ENCODE measurements at places on chromosomes 7 and 10. TPM values are rescaled to one million over a fixed set of nuclear protein-coding genes. Genes with fewer than 3 reads are reported as not detected.

GRCh38 chr10:94232711-94233383, 129.9 kb downstream of the NOC3L start:
- DNase-seq: no peak

GRCh38 chr10:126632705-126633104, 37.8 kb downstream of the C10orf90 start:
- no peak for DNase-seq

DNA sequence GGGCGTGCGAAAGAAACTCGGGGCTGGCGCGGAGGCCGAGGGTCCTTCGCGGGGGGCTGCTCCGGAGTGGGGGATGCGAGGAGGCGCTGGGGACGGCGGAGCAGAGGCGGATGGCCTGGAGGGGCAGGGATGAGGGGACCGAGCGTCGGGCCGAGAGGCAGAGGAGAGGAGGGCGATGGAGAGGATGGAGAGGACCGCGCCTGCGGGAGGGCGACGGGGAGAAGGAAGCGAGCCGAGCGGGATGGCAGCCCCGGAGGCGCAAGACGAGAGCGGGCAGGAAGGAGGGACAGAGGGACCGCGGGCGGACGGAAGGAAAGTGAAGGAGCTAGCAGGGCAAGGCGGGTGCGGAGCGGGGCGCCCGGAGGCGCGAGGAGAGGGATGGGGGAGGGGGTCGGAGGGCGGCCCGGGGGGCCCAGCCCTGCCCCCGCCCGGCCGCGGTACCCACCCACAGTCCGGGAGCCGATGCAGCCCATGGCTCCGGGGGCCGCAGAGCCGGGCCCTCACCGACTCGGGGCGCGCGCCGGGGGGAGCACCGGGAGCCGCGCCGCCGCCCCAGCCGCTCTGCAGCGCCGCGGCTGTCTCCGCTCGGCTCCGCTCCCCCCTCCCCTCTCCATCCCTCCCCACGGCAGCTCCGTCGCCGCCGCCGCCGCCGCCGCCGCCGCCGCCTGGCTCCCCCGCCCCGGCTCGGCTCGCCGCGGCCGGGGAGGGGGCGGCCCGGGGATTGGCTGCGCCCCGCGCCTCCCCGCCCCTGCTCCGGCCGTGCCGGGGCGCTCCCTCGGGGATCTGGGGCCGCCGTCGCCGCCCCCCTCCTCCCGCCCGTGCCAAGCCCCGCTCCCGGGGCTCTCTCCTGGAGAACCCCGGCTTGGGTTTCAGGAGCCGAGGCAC, at the start of gene FAM131B:
FAM131B (minus strand) TSS at position 583 of the 885 bp plus-strand sequence; CDS start at position 473, 110 bp downstream.
- DNase-seq: no peak

- no peak for DNase-seq
Observed at GRCh38 chr7:84820481-84820880, 366.4 kb downstream of the SEMA3D start.

DNA sequence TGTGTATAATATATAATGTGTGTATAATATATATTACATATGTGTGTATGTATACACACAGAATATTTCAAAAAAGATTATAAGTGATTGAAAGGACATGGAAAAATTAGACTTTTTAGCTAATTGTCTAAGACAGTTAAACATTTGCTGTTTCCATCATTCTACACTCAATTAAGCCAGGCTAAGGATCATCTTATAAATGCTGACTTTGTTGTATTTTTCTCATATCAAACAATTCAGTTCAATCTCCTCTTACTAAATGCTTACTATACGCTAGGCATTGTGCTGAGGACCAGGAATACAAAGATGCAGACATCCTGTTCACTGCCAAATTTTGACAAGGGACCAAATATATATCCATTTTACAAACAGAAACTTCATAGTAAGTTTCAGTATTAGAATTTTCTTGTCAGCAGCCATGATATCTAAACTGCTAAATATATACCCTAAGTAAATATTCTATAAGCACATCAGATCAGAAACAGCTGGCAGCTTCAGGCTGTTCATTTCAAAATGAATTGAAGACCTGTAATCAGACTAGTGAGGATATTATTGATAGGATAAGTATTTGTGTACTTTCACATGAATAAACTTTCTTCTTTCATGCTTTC, 10.3 kb upstream of the LRRN3 start:
- DNase-seq: no peak

DNA sequence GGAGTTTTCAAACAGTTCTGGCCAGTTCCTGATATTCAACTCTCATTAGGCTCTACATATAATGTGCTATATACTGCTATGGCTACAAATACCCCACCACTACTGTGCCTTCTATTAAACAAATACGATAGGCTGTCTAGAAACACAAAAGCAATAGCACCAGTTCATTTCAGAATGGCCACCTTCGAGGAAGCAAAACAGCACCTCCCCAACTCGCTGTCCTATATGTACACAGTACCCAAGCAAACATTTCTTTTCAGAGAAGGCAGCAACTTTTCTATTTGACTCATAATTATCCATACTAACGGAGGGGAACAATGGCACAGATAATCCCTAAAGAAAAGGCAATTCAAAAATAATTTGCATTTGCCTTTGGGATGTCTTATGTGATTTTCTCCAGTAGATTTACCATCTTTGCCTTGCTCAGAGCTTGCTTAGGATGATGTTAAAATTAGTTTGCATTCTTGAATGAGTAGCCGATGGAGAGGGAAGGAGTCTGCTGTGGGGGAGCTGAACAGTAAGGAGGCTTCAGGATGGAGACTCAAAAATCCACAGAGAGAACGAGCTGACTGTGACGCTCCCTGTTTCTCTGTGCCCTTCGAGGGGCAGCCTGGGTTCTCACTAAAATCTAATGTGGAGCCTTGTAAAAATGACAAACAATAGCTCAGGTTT, 218.7 kb downstream of the FANK1 start:
- DNase-seq: no peak

GRCh38 chr10:86349474-86349873, 17.1 kb downstream of the GRID1 start:
- DNase-seq: no peak

DNA sequence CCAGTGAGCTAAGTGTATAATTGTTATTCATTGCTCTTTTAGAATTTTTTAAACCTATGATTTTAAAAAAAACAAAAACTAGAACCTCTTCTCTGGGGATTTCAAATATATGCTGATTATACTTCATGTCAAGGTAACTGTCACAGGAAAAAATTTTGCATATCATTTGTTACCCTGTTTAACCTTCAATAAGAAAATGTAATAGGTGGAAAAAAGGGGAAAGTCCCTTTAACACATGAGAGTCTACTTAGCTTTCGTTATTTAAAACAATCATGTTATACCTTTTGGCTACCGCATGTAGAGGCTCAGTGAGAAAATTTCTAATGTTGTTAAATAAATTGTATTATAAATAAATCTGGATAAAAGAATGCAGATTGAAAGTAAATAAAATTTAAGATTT, 190.1 kb upstream of the AKR1E2 start:
- no peak for DNase-seq

GRCh38 chr7:15747712-15748111, 61.2 kb upstream of the MEOX2 start:
- DNase-seq: no peak

DNA sequence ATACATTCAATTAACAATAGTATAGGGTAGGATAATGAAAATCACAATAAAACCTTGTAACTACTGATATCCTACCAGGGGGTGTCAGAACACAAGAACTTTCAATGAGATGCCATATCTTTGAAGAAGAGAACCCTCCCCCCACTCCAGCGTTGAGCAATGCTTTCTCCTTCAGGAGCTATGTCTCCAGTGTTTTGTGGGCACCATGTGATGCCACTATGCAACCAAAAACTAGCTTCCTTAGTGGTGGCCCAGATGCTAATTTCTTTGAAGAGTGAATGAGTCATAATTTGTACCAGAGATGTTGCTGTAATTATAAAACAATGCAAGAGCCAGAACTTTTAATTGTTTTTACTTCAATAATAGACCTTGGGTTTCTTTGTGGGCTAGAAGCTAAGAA, 76.0 kb upstream of the ADO start:
- DNase-seq: peak; percentile 81

DNA sequence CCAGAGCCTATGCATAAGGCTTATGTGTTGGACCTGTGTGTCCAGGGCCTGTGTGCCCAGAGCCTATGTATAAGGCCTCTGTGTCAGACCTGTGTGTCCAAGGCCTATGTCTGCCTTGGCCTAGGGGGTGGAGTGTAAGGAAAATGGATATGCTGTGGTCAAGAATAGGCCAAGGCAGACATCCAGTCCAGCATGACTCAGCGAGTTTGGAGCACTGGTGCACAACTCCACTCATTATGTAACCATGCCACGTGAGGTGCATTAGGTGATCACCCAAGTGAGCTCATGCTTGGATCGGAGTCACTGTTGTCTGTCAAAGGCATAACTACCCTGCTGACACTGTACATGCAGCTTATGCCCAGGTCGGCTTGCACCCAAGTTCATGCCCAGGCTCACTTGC, 238.9 kb downstream of the CACNA2D1 start:
- no peak for DNase-seq

DNA sequence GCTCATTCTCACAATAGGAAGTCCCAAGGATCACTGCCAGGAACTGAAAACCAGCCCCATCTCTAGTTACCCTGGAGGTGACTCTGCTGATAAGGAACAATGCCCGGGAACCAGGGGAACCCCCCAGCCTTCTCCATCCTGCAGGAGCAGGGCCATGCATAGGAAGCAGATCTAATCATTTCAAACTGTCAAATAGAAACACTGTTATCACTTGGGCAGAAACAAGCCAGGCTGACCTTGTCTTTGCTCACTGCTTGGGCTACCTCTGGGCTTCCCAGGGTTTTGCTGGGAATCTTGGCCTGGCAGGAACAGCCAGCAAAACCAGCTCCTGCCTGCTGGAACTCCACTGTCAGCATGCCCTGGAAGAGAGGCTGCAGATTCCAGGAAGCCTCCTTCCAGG, 114.1 kb downstream of the RNF216 start:
- no peak for DNase-seq

- DNase-seq: peak; percentile 70
Observed at GRCh38 chr10:98045785-98046389, 15.5 kb upstream of the CRTAC1 start.

DNA sequence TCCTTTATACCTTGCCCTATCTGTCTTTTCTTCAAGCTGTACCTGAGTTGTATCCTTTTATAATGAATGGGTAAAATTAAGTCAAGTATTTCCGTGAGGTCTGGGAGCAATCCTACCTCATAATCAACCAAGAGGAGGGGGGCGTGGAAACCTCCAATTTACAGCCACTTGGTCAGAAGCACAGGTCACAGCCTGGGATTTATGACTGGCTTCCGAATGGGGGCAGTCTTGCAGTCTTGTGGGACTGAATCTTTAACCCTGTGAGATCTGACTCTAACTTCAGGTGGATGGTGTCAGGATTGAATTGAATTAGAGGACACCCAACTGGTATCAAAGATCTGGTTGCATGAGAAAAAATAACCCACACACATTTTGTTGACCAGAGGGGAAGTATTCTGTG, 23.5 kb upstream of the KCNMA1 start:
- no peak for DNase-seq

DNA sequence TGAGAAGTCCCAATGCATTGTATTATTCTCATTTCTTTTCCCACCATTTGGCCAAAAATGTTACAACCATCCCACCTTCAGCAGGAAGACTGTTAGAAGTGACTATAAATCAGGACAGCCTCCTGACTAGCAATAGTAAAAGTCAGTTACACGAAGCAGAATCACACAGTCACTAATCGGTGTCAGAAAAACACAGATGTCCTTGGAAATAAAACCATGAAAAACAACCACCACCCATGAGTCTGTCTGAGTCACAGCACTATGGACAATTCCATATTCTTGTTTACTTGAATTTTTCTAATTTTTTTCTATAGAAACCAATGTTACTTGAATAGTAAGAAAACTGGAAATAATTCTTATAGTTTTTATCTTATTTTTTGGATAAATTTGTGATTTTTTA, 81.9 kb upstream of the FRMD4A start:
- no peak for DNase-seq

DNA sequence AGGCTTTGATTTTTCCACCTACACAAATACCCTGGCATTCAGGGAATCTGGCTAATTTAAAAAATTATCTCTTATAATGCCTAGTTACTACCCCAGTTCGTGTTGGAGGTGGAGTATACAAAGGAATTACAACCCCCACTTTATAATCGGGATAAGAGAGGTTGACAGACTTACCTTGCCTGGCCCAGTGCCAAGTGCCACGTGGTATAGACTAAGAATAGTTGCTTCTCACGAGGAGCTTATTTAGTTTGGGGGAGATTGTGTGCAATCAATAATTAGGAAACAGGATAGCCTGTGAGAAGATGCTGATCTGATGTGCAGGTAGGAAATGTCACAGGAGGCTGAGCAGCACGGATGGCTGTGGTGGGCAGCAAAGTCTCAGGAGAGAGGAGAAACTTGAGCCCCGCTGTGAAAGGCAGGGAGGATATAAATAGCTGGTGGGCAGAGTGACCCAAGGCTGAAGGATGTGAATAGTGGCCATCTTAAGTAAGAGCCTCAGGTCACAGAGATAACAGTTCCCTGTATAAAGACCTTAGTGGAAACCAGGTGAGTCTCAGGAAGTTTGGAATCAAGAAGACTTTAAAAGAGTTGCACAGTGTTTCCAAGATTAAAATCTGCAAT, 11.3 kb upstream of the ATXN7L1 start:
- DNase-seq: no peak

GRCh38 chr10:30944005-30944404, 87.7 kb downstream of the ZNF438 start:
- no peak for DNase-seq

- DNase-seq: no peak
Observed at GRCh38 chr10:28467615-28468014, 65.3 kb upstream of the WAC start.

DNA sequence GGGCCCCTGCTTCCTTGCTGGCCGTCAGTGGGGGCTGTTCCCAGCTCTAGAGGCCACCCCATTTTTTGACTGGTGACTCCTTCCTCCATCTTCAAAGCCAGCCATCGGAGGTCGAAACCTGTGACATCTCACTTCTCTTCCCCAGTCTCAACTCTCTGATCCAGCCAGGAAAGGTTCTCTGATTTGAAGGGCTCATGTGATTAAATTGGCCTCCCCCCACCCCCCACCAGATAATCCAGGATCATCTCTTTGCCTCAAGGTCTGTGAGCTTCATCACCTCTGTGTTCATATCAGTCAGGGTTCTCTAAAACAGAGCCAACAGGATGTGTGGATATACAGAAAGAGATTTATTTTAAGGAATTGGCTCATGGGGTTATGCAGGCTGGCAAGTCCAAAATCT, 5.6 kb upstream of the RAMP3 start:
- no peak for DNase-seq

DNA sequence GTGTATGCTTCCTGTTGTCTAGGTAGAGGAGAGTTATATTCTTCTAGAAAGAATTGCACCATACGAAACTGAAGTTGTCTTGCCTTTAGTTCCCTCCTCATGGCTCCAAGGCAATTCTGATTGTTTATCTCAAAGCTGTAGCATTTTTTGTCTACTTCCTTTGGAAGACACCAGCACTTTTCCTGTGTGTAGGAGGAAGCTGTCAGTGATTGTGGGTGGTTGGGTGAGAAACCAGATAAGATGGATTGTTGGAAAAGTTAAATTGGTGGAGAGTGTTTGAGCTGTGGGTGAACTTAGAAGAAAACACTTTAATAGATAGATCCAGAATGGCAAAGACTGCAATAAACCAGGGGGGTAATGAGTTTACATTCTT, 12.1 kb upstream of the CSTF2T start:
- no peak for DNase-seq

GRCh38 chr10:27391916-27392315, 112.2 kb upstream of the RAB18 start:
- no peak for DNase-seq

Gene HKDC1
- not detected for total RNA-seq

Gene LRRD1
- total RNA-seq: not detected

Gene OR13A1
- not detected for total RNA-seq

Gene LIPK
- total RNA-seq: not detected

Gene EEPD1
- total RNA-seq: 0.26 TPM

Gene CBLL1
- 42.8 TPM for total RNA-seq

All from natural killer cell treated with Interleukin-12 subunit alpha and Interleukin-12 subunit beta and Interleukin-15 and Interleukin-18, amount 100 ng/mL, for 72 hours (primary cell).